Stimulated activated CD4-positive, alpha-beta T cell treated with anti-CD3 and anti-CD28 coated beads, TNF-alpha, amount 100 ng/mL, for 24 hours (primary cell): ENCODE measurements at places on chromosomes 1 and 21.

DNA sequence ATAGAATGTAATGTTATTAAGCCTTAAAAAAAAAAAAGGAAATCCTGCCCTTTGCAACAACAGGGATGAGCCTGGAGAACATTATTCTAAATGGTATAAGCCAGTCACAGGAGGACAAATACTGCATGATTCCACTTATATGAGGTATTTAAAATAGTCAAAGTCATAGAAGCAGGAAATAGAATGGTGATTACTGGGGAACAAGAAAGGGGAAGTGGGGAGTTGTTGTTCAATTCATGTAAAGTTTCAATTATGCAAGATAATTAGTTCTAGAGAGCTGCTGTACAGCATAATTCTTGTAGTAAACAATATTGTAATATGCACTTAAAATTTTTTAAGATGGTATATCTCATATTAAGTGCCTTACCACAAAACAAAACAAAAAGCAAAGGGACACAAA, 13.2 kb downstream of the FCER1A start:
- DNase-seq: no peak

GRCh38 chr1:81574408-81574807, 226.3 kb upstream of the ADGRL2 start:
- no peak for DNase-seq

DNA sequence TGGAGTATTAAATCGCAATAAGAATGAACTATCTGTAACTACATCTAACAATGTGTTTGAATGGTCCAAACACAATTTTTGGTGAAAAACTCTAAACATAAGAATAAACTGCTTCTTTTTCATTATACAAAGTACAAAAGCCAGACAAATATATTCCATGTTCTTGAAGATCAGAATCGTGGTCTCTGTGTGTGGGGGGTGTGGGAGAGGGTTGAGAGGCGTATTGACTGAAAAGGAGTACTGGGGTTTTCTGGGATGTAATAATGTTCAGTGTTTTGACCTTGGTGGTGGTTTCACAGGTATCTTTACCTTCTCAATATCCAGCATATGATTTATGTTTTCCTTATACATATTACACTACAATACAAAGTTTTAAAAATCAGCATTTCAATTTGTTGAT, 764 bp upstream of the CFH start:
- DNase-seq: no peak

- DNase-seq: no peak
Measured at GRCh38 chr1:91809317-91809716, 76.6 kb downstream of the TGFBR3 start.

DNA sequence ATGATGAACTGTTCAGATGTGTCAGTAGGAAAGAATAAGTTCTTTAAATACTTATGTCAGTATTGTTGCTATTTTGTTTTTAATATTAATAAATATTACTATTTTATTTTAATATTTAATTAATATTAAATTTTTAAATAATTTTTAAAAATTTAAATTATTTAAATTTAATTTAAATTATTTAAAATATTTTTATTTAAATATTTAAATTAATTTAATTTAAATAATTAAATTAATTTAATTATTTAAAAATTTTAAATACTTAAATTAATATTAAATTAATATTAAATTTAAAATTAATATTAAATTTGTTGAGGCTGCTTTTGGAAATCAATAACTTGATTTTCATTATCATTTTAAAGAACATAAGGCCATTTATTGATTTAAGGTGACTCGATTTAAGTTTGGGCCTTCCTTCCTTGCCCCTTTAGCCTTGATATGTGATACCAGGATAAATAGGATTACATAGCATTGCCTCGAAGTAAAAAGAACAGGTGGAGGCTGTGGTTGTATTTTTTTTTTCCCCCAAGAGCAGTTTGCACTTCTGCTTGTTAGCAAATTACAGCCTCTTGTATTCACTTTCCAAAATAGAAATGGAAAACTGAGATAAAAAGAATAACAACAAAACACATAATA, 915.2 kb downstream of the TTLL7 start:
- DNase-seq: no peak

DNA sequence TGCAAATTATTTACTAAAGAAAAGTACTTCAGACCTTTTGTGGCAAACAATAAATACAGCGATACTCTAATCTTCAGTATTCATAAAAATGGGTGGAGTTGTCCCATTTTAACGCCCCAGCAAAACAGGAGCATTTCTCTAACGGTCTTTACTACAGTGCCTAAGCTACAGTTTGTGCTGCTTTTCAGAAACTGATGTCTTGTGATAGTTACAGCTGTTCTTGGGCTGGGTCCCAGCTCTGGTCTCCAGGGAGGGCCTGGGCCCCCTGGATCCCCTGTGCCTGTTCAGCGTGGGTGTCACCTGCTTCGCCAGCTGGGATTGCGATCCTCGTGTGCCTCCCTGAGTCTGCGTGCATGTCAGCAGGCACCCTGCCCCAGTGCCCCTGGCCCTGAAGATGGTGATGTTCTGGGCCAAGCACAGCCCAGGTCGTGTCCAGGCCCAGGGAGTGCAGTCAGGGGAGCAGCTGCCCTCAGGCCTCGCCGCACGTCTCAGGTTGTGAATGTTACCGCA, 64.0 kb upstream of the DIP2A start:
- no peak for DNase-seq

DNA sequence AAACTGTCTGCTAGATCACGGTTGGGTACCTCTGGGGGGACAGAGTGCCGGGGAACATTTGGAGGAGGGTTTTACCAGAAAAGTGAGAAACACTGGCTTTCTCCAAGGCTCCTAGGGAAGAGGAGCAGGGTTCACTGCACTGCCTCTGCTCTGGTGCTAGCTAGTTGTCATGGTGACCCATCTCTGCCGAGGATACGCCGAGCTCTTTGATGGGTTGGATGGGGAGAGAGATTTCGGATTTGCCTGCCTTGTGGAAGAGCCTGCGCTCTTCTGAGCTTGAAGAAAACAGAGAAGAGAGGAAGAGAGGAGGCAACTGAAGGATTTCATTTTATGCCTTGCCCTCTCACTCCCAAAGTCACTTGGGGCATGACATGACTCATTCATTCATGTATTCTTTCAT, 92.1 kb downstream of the NAV1 start:
- DNase-seq: no peak

DNA sequence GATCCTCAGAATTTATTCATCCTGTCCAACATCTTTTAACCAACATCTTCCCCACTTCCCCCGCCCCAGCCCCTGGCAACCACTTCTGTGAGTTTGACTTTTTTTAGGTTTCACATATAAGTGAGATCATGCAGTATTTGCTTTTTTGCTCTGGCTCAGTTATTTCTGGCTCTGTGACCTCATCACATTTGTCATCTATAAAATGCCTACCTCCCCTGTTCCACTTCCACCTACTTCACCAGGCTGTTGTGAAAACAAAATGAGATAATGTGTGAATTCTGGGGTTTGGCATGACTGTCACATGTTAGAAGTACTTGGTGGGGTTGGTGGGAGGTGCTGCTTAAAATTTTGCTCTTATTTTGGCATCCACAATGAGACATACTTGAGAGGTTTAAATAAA, 18.4 kb downstream of the HHAT start:
- no peak for DNase-seq

DNA sequence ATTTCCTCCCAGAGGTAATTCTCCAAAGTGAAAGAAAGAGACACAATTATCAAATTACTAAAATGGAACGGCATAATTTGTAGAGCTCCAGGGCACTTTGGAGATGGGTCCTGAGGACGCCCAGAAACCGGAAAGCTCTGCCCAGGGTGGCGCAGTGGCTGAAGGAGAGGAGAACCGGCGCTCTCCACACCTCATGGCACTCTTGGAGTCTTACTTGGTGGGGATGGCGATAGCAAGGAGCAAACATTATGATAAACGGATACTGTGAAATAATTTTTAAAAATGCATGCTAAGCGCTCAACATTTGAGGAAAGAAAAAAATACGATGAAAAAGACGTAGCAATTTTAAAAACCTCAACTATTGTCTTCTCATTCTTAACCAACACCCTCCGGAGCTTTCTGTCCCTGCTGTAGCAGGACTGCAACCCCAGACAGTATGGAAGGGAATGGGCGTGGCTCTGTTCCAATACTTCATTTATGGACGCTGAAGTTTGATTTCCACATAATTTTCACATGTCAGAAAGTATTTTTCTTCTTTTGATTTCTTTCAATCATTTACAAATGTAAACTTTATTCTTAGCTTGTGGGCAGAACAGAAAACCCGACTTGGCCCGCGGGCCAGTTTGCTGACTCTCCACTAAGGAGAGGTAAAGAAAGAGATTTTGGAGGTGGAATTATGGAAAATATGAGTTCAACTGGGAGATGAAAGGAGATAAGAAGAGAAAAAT, 1.1 kb downstream of the S100A11 start:
- DNase-seq: no peak

DNA sequence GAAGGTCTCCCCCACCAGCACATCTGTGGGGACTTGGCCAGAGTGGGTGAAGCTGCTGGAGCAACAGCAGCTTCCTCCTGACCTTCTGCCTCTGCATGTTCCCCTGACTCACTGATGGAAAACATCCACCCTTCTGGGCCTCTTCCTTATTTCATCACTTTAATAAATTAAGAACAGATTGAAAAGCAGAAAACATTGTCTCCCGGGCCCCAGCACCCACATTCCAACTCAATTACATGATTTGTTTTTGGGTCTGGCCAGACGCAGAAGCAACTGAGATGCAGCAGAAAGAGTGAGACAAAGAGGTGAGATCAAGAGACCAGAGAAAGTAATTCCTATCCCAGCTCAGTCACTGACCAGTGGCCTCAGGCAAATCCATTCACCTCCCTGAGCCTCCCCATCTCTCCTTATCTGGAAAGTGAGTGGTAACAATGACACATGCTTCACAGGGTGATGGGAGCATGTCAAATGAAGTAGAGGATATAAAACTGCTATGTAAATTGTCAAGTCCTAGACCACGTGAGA, 157.1 kb downstream of the ELAVL4 start:
- DNase-seq: no peak

- no peak for DNase-seq
Measured at GRCh38 chr1:156622581-156623297, 3.5 kb downstream of the HAPLN2 start.

DNA sequence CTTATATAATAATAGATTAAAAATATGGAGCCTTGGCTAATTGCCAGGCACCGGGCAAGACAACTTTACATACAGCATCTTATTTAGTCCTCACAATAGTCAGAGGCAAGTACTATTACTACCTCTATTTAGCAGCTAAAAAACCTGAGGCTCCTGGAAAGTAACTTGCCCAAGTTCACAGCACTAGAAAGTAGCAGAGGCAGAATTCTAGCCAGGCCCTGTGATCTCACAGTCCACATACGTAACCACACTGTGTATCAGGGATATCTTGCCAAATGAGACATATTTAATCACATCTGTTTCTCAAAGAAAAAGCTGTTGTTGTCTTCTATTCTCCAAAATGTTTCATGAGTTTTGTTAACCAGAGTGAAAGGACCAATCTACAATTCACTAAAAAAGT, 378.5 kb downstream of the PLPP3 start:
- DNase-seq: no peak

GRCh38 chr1:185483664-185484450, 166.8 kb upstream of the IVNS1ABP start:
- DNase-seq: no peak

DNA sequence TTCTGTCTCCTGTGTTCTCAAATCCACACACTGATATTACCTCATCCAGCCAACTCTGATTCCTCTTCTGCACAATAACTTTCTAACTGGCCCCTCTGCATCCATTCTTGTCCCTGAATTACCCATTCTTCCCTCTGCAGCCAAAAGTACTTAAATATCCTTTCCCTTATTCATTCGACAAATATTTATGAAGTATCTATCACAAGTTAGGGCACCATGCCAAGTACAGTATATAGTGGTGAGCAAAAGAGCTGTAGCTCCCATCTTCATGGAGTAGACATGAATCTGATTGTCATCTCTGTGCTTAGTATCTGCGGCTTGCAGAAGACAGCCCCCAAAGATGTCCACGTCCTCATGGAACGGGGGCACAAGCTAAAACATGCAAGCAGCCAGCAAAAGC, 316.8 kb downstream of the SETD4 start:
- DNase-seq: no peak

GRCh38 chr21:24118738-24119459, 1488.4 kb downstream of the MRPL39 start:
- DNase-seq: no peak

- no peak for DNase-seq
Measured at GRCh38 chr1:197632651-197633050, 142.6 kb downstream of the DENND1B start.

GRCh38 chr21:33059380-33059841, 10.5 kb upstream of the OLIG1 start:
- no peak for DNase-seq

DNA sequence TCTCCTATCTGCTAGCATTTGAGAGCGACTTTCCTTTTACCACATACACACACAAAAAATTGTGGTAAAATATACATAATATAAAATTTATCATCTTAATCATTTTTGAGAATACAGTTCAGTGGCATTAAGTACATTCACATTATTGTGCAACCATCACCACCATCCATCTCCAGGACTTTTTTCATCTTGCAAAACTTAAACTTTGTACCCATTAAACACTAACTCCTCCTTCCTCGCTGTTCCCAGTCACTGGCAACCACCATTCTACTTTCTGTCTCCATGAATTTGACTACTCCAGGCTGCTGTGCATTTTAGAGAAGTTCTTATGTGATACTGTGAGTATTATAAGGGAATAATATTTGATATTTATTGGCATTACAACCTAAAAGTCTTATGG, 181.3 kb downstream of the C1orf21 start:
- DNase-seq: no peak

DNA sequence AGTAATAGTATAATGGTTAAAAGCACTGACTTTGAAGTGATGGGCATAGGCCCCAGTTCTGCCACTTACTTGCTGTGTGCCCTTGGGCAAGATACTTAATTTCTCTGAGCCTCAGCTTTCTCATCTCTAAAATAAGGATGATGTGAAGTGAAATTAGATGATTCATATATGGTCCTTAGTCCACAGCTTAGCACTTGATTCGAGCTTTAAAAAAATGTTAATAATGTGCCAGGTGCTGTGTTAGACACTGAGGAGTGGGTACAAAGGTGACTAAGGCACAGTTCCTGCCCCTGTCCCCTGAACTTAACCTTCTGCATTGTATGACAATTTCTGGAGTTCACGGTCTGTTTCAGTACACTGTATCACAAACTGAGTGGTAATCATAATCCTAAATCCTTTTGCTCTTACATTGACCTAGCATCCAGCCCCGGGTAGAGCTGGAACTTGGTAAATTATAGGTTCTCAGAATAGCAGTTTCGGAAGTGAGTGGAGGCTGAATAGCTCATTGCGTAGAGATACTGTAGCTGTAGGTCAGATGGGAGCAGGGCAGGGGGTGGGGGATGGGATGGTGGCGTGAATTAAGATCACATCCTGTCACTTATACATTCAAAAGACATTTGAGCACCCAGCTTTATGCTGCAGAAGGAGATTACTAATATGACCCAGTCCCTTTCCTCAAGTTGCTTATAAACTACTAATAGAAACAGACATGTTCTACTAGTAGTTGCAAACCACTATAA, 1.5 kb downstream of the ZNF691 start:
- DNase-seq: no peak
